ENCODE measurements at places on chromosomes 6 and 20.

DNA sequence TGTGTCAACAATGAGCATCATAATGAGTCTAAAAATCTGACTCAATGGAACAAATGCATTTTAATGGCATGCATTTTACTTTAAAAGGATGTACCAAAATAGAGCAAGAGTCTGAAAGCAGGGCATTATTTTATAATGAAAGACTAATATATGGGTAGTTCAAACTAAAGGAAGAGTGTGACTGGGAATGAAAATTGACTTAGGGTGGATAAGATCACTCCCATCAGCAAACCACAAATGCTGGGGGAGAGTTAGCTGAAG is 114.7 kb downstream of the SOX4 start:
- DNase-seq: no peak

GRCh38 chr6:22001396-22002027 is 295.3 kb downstream of the PRL start:
- no peak for DNase-seq

DNA sequence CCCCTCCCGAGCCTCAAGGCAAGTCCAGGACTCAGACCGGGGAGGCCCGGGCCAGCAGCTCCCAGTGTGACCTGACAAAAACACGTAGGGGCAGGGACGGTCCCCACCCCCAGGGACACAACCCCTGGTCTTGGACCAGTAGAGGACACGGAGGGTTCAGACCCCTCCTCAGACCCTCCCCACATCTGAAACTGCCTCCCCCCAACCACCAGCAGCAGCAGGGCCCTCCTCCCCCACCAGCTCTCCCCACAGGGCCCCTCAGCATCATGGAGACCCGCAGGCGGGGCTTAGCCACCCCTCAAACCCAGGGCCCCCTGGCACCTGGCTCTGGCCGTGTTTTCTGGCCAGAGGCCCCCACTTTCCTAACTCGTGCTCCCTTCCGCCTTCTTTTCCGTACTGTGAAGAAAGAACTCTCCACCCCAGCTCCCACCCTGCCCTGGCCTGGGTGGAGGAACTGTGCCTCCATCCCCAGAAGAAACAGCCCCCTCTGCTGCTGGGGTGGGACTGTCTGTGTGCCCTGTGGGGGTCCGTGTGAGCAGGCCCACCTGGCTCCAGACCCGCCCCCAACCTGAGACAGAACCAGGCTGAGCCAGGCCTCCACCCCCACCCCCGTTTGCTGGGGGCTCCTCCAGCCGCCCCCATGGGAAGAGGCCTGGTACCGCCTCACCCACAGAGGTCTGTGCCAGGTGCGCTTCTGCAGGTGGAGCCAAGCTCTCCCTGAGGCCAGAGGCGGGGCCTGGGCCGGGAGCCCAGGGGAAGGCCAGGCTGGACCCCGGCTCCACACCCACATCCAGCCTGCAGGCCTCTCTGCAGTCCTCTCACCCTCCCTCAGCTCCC is 39.0 kb upstream of the MDFI start:
- no peak for DNase-seq

DNA sequence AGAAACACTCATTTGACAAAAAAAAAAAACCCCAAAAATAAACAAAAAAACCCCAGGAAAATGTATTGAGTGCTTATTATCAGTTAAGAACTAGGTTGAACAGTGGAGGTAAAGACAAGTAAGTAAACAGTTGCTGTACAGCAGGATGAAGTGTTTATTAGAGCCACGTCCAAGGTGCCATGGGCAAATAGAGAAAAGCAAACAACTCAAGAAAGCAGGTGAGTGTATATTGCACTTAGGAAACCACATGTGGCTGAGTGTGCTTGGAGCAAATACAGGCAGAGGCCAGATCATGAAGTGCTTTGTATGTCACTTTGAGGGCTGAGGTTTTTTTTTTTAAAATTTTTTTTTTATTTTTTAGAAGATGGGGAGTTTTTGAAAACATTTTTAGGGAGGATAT is 98.3 kb downstream of the MACROD2 start:
- DNase-seq: no peak

GRCh38 chr20:58420798-58421496 is 31.9 kb downstream of the VAPB start:
- no peak for DNase-seq

DNA sequence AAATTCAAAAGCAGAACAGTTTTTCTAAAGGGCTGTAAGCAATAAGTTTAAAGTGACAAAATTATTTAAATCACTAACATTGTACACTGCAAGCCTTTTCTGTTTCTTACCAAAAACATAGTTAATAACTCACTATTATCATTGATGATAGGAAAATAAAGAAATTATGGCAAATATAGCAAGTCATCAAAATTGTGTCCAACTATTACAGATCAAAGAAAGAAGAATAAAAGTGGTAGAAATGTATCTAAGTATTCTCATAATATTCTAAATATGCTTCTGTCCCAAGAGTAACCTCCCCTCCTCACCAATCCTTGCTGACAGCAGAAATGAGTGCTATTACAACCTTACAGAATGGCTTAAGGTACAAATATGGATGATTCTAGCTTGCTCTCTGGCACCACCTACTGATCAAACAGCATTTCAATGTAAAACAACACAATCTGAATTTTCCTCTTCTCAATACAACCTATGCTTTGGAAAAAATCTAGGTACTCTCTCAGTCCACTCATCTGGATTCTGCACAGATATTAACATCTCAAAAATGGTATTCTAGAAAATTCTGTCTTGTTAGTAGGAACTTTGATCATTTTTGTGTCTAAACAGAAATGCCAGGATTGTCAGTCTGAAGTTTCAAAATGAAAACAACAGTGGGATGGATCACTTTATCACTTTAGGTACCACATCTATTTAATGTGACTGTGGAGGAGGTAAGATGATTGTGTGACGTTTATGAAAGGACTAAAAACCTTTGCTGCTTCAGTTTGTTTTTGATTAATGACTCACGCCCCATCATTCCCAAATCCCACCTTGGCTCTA is 40.9 kb downstream of the ZFP64 start:
- DNase-seq: peak; percentile 33

DNA sequence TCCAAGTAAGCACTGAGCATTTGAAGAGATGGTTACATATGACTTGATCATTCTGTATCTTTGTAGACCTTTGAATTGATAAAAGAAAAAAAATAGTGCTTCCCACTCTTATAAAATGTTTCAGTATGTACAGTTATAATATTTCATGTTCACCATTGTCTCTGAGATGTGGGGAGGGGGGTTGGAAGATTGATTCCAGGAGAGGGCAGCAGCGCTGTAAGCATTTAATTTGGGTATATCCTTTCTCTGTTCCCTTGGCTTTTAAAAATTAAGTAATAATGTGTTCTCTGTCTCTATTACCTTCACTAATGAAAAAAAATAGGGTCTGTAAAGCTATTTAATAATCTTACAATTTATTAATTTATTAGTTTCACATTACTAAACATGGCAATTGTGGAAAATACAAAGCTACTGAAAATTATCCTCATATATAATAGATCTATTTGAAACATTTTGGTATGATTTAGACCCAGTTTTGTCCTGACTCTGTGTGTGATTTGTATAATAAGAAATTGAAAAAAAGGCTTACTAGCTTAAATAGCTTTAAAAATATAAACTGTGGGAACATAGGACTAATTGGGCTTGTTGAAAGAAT is 341.2 kb downstream of the CDKAL1 start:
- peak; percentile 26 for DNase-seq

- no peak for DNase-seq
Measured at GRCh38 chr6:125586074-125586473, 163.4 kb upstream of the HEY2 start.

GRCh38 chr6:148238713-148239112 is 103.9 kb upstream of the SASH1 start:
- DNase-seq: no peak

DNA sequence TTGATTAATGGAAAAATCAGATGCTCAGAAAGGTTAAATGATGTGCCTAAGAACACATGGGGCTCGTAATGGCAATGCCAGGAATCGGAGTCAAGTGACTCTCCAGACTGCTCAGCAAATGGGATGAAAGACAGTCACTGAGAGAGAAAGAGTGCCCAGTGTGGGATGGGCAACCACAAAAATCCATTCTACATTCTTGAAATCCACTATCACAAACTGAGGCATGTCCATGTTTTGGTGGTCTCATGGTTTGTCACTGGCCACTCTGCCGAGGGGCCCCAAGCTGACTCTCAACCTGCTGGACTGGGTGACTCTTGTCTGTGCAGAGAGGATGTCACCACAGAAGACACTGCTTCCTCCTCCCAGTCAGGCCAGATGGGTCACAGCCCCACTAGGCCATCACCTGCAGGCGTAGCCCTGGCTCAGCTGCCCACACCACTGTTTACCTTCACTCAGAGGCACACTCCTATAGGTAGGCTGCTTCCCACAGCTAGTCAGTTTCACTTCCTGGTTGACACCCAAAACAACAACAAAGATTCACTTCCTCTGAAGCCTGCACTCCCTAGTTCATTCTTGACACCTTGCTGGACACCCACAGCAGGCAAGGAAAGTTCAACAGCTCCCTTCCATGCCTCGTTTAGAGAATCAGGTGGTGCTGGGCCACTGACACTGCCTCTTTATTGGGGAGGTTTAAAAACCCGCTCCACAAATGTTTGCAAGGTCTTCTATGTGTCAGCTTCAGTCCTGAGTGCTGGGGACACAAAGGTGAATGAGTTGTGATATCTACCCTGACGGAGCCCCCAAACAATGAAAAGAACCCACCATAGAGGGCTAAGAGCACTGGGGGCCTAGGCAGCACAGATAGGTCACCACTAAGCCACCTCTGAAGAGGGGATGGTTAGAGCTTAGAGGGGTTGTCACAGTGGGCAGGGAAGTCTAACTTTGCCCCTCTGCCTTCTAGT is 21.7 kb downstream of the MAP1LC3A start:
- peak; percentile 29 for DNase-seq

GRCh38 chr20:16280219-16280618 is 293.0 kb downstream of the KIF16B start:
- DNase-seq: no peak

DNA sequence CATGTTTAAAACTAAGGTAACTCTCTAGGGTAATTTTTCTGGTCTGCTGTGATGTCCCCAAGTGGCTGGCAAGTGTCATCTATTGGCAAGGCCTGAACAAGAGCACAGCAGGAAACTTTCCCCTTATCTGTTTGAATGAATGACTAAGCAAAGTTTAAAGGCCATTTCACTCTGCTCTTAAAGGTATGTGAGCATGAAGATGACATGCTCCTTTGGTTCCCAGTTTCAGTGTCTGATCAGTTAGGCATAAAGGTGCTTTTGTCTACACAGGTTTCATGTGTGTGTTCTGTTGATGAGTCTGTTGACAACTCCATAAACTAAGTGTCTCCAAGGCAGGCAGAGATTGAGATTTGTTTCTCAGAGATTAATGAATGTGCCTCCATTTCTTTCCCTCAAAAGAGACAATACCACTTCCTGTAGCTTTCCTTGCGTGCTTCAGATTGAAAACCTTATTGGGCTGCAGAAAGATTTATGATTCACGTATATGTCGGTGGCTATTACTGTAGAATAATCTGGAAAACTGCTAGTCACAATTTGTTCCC is 83.9 kb downstream of the MAP3K7 start:
- no peak for DNase-seq

DNA sequence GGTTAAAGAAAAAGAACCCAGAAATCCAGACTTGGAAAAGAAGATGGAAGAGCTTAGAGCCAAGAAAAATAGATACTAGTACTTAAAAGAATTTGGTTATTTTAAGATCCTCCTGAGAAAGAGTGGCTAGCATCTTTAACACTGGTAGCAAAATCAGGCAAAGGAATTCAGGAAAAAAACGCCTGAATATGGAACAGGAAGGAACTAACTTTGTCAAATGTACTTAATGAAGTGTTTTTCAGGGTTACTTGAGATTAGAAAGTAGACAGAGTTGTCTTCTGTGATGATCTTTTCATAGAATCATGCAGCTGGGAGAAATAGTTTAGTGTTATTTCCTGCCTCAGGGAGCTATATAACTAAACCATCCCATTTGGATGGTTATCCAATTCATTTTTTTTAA is 50.8 kb upstream of the SASH1 start:
- no peak for DNase-seq

DNA sequence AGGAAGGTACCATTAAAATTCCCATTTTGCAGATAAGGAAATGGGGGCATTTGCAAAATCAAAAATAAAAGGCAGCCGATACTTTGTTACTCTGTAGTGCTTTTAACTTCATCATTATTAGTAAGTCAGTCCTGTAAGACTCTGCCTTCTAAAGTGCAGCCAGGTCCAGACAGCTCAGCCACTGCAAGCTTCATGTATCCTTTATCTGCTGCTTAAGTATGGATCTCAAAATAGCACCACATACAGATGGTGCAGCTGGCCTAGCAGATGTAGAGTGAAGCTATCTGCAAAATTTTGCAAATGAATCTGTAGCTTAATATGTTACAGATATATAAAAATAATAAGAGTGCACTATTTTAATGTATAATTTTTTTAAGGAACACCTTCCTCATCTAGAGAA is 53.4 kb downstream of the NUS1 start:
- no peak for DNase-seq

- DNase-seq: no peak
Measured at GRCh38 chr6:105769987-105770386, 316.1 kb upstream of the PRDM1 start.

DNA sequence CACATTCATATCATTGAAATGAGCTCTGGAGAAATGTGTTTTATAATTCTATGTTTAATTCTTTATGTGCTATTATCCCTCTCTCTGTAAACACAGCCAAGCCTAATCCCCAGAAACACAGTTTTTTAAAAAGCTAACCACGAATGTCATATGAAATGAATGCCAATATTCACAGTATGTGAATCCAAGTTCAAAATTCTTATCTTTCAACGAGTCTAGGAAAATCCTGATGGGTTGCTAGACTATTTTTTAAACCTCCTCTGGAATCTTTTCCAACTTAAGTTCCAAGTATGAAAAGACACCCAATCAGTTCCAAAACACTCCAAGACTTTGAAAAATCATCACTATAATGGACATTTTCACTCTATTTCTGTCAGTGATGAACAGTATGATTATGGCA is 689.3 kb downstream of the HACE1 start:
- no peak for DNase-seq

GRCh38 chr6:139757784-139758183 is 383.3 kb upstream of the CITED2 start:
- no peak for DNase-seq

DNA sequence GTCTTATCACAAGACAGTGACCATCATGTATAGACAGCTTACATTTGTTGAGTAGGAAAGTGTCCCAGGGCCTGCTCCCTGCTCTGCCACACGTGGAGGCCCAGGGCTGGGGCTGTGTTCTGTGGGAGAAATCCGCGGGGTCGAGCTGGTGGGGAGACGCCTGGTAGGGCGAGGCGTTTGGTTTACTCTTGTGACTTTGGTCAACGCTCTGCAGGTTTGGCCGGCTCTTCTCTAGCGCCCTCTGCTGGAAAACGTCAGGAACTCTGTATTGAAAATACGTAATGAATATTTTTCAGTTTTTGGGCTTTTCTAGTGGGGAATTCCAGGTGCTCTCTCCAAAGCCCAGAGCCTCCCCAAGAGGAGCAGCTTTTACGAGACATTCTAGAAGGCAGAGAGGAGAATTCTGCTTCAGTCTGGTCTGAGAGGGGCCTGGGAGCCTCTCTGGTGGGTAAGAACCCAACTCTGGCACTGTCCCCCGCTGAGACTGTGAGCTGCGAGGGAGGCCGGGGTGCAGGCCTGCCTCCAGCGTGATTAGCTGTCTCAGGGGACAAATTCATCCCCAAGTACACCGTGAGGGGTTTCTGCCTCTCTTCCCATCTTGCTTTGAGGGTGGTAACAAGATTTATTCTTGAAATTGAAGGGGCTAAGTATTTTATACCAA is 112.6 kb upstream of the RALGAPA2 start:
- DNase-seq: peak; percentile 77
